ENCODE measurements at places on chromosomes 5 and 9.

DNA sequence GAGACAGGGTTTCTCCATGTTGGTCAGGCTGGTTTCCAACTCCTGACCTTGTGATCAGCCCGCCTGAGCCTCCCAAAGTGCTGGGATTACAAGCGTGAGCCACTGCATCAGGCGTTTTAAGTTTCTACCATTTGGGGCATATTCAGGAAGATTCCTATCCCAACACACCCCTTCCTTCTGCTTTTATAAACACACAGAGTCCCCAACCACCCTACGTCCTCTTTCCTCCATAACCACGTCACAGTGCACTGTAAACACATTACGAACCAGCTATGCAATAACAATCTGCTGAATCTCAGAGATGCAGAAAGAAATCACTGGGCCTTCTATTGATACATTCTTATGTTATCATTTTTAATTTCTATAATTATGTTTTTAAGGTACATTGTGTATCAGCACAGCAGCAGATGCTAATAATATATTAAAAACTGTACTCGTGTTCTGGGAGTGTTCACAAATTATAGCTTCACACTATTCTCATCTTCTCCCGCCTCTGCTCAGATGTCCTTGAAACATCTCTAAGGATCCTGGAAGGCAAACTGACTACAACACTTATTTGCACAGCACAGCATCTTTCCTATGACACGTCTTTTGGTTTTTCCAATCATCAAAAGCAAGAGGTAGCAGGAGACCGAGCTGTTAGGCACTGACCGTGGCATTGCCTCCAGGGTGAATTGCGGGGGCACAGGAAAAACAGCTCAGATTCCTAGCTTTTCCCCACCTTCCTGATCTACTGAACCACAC is 60.2 kb downstream of the KCNIP1 start:
- no peak for DNase-seq

DNA sequence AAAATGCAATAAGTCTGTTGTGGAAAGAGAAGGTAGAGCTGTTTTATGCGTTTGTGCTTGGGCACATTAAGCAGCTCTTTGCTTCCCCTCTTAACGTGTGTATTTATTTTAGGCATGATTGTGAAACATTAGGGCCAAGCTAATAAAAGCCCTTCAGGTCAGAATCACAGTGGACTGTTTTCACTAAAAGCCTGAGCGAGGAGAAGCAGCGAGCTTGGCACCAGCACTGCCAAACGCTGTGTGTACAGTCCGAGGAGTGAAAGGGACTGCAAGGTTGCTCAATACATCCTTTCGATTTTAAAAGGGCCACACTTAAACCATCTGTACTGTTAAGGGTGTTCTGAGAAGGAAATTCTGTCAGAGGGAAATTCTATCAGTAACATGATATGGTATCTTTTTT is 107.2 kb upstream of the CKMT2 start:
- no peak for DNase-seq

- no peak for DNase-seq
Observed at GRCh38 chr9:82670726-82671125, 392.2 kb downstream of the RASEF start.

DNA sequence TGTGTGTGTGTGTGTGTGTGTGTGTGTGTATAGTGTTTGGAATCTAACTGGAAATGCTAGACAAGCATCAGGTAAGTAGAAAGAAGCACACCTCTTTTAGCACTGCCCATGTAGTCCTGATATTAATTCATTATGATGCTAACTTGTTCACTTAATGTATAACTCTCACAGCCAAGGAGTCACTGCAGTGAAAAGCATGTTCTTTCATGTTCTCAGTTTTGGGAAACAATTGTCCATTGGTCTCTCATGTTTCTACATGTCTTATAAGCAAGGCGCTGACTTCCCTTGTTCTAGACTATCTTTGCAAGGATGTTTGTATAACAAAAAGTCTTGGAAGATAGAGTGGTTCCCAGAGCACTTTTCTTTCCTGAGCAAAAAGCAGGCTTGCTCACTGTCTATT is 148.8 kb upstream of the TNPO1 start:
- no peak for DNase-seq

DNA sequence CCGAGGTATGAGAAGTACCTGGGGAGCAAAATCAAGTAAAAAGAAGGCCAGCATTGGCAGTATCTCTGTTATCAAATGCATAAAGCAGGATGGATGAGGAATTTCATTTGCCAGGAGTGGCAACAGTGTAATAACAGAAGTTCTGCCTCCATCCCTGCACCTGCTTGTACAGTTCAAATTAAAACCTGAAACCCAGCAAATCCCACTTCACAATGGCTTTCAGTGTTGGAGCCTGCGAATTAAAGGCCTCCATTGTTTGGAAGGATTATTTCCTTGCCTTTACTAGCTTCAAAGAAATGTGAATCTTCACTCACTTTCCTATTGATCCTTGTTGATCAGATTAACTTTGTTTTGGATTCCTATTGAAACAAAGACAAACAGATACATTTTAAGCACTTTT is 31.5 kb upstream of the IRX1 start:
- DNase-seq: no peak

DNA sequence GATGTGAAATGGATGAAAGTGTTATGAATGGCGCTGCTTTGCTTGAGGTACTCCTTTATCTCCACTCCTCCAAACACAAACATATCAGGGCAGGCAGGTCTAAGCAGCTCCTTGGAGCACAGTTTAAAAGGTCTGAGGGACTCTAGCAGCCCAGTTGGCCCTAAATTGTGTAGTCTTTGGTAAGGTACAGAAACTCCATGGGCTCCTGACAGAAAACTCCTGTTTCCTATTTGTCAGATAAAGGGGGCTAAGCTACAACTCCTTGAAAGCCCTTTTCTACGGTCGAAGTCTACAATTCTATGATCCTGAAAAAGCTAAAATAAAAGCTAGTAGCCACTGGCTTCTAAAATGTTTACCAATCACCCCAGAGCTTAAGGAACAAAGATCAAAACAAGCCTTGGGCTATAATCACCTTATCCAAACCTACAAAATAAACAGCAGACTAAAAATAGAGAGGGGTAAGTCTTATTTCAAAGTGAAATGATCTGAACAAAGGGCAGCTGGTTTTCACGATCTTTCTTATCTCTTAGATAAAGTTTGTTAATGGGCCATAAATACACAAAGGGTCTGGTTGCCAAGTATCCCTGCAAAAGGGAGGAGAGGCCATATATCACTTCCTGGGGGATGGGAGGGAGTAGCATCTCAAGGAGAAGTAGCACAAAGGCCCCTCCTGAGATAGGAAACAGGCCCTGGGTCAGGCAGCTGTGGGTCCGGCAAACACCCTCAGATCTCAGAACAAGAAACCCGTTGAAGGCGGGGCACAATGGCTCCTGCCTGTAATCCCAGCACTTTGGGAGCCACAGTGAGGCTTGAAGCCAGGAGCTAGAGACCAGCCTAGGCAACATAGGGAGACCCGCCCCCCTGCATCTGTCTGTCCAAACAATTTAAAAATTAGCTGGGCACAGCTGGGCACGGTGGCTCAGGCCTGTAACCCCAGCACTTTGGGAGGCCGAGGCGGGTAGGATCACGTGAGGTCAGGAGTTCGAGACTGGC is 28.3 kb upstream of the DENND4C start:
- DNase-seq: no peak

DNA sequence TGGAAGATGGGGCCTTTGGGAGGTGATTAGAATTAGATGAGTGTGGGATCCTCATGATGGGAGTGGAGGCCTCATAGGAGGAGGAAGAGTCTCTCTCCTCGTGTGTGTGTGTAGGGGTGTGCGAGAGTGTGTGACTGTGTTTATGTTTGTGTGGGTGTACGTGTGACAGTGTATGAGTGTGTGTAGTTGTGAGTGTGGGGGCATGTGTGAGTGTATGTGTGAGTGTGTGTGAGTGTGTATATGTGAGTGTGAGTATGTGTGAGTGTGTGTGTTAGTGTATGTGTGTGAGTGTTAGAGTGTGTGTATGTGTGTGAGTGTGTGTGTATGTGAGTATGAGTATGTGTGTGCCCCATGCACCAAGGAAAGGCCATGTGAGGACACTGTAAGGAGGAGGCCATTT is 68.2 kb upstream of the SMIM15 start:
- no peak for DNase-seq

DNA sequence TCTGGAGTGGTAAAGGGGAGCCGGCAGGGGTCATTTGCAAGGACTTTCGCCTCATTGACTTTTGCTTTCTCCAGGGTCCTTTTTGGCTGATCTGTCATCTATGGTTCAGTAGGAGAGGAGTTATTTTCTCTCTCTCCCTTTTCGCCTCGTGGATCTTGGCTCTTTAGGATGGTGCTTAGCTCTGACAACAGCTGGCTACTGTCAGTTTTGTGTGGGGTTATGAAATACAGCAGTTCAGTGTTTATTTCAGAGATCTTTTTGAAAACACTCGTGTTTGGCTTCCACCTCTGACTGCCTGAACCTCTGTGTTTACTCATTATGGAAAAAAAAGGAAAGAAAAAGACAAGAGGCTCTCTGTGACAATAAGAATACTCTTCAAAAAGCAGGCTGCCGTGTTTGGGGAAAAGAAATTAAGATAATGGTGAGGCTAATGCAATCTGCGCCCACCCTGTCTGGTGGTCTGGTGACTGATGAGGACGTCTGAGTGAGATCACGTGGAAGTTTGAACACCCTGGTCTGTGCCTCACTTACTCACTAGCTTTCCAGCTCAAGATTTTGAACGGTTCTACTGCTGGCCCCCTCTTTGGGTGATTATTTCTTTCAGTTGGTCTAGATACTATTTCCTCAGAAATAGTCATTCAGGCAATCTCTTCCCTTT is 567.7 kb downstream of the CAAP1 start:
- no peak for DNase-seq

GRCh38 chr5:53482717-53483638 is 2.5 kb downstream of the FST start:
- DNase-seq: no peak

Measured in T-helper 2 cell (primary cell).